ENCODE measurements at places on chromosomes 11 and 22.

DNA sequence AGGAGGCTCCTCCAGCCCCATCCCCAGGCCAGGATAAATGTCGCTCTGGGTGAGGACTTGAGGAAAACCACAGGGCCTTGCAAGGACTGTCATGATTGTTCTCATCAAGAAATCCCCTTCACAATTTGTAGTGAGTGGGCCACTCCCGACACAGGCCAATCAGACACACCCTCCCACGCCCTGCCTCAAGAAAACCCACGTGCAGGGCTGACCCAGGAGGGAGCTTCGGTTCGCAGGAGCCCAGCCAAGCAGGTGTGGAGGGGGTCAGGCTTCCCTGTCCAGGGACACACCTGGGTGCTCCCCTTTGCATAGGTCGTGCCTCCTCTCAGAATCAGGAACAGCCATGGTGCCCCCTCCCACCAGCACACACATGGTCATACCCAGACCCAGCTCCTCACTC, 43.2 kb downstream of the SHANK2 start:
- DNase-seq, result no peak

DNA sequence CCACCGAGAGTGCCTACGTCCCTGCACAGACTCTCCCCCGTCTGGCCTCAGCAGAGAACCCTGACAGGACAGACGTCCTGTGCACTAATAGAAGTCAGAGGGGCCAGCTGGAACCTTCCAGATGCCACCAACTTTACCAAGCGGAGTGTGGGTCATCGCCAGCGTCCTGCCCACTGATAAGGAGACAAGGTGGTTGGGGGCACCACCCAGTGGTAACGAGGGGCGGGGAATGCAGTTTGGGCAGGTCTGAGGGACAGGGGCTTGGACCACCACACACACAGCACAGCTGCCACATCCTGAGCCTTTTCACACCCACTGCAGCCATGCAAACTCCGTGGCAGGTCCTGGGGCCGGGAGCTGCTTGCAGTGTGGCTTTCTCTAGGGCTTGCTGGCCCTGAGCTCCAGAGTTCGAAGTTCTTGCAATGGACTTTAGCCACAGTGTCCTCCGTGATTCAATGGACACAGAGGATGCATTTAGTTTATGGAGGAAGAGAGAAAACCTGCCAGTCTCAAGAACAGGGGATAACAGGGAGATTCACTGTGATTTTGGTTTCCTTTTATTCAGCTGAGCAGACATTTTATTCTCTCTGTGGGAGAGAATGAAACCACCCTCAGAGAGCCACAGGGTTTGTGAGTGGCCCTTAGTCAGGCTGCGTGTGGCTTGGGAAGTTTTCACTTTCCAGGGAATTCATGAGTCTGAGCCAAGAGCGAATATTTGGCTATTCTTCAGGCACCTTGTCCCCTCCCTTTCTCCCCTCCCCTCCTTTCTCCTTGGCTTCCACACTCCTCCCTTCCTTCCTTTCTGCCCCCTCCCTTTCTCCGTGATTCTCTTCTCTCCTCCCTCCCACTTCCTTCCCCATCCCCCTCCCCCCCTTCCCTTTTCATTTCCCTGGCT, 13.1 kb downstream of the MRGPRG start:
- DNase-seq, result no peak

DNA sequence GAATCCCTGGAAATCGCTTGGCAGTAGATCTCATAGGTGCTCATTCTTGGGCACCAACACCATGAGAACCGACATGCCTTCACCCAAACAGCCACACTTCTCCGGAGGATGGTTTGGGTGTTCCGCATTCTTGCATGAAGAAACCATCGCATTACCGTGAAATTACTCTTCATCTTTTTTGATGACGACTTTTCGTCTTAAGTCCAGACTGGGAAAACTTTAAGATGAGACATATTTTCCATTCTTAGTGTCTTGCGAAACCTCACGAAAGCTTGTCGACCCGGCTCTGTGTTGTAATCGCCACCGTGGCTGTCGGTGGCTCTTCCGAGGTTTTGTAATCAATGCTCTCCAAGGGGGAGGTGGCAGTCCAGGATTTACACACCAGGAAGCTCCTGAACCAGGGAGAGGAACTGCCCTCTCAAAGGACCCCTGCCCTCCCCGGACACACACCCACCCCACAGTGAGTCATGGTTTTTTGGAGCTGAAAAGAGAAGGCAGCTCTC, 1.7 kb downstream of the TOM1 start:
- no peak for DNase-seq

GRCh38 chr22:44304354-44304753, 8.4 kb downstream of the SHISAL1 start:
- DNase-seq, result no peak

- no peak for DNase-seq
These were observed 20.3 kb downstream of the NEAT1 start for GRCh38 chr11:65442842-65443331.

DNA sequence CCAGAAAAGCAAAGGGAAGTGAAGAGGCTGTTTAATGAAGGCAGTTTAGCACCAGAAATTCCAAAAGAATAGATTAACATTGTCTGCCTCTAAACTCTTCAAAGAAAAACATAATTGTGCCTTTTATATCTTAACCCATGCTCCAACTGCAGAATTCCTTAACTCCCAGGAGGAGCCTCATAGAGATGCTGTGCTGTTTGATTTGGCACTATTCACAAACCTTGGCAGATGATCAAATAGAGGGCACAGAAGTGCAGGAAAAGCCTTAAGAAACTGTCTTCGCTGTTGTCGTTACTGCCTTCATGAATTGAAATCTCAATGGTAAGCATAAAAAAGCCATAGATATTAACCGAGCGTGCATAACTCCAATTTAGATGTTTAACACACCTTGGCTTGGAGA, 124.1 kb upstream of the MPPED2 start:
- no peak for DNase-seq

DNA sequence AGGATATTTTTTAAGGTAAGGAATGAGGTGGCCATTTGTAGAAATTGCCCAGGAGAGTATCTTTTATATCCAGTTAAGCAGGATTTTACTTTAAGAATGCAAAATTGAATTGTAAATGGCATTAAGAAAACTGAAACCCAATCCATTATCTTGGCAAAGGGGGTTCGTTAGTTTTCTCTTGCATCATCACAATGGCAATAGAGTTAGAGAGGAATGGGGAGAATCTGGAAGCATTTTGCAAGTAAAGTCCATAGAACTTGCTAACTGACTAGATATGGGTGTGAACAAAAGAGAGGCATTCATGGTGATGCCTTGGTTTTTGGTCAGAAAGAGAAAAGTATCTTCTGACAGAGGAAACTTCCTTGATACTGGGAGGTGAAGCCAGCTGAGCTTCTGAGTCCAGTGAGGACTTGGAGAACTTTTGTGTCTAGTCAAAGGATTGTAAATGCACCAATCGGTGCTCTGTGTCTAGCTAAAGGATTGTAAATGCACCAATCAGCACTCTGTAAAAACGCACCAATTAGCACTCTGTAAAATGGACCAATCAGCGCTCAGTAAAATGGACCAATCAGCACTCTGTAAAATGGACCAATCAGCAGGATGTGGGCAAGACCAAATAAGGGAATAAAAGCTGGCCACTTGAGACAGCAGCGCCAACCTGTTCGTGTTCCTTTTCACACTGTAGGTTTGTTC, 3.6 kb upstream of the CCDC117 start:
- DNase-seq, result no peak

DNA sequence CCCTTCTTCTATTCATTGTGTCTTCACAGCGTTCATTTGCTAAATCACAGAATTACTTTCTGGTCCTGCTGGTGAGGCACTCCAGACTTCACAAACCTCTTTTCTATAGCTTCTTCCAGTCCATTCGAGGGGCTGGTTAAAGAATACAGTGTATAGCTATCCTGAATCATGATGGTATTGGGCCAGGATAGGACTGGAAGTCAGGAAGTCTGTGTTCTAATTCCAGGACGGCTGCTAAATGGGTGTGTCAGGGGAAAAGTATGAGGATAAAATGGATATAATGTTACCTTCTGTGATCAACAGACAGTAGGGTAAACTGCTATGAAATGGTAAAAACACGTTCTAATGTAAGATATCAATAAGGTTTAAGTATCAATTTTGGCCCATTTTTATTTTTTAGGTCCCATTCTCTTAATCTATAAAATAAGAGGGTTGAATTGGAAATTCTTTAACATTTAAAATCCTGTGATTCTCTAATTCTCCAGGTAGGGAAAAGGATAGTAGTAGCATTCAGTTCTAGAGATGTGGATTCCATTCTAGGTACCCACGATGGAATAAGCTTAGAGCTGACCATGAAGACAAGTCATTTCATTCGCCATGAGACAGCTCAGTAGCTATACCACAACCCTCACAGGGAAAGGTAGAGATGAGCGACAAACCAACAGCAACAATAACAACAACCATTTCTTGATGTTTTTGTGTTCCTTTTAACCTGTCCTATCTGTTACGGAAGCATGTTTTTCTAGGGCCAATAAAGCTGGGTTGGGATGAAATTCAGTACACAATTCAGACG, 96.1 kb downstream of the SLC1A2 start:
- no peak for DNase-seq

DNA sequence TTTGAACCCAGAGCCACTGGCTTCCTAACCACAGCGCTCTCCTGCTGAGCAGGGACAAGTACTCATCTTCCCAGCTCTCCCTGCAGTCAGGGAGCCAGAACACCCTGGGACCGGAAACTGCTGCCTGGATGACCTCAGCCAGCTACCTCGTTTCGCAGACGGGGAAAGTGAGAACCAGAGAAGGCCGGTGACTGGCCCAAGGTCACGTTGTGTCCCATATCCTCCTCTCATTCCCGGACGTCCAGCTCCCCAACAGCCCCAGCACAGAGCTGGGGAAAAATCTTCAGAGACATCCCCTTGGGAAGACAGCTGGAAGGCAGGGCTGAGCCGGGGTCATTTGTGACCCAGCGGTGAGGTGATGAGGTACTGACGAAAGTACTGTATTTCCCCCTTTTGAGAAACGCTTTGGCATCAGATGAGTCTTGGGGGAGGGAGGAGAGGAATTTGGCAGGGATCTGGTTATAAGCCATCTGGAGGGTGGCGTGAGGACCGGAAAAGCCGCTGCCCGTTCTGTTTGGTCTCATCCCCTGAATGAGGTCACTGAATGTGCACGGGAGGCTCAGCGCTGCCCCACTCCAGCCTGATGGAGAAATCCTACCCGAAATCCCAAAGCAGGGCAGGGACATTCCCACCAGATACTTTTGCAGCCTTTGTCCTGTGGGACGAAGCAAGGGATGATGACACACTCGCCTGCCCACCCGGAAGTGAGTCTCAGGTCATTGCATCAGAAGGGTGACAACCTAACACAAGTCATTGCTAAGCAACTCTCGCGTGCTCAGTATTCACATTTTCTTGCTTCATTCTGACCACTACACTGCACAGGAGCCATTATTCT, 41.1 kb downstream of the LIF start:
- no peak for DNase-seq

GRCh38 chr11:29448246-29448877, 568.5 kb downstream of the KCNA4 start:
- no peak for DNase-seq

Measured in NCI-H1436 treated with DMSO at 0.1 percent for 48 hours (cell line).